ENCODE measurements at places on chromosomes 7 and 10.

DNA sequence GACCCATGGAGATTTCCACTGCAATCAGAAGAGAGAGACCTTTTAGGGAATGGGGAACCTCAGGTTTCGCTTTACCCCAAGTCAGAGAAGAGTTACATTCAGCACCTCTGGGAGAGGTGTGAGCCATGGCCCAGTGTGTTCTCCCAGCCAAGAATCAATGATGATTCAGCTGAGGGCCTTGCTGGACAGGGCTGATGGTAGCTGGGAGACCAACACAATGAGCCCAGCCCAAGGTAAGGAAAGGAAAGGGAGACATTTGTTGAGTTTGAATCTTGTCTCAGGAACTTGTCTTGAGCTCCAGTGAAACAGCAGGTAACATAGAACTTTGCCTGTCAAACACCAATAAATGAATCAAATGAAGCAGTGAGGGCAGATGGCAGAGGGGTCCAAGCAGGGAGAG lies 14.0 kb upstream of the PPIA start:
- DNase-seq = no peak

- DNase-seq = no peak
These were observed 26.5 kb upstream of the RBM20 start for GRCh38 chr10:110617425-110618229.

GRCh38 chr7:117402109-117402508 lies 25.2 kb downstream of the ASZ1 start:
- no peak for DNase-seq

DNA sequence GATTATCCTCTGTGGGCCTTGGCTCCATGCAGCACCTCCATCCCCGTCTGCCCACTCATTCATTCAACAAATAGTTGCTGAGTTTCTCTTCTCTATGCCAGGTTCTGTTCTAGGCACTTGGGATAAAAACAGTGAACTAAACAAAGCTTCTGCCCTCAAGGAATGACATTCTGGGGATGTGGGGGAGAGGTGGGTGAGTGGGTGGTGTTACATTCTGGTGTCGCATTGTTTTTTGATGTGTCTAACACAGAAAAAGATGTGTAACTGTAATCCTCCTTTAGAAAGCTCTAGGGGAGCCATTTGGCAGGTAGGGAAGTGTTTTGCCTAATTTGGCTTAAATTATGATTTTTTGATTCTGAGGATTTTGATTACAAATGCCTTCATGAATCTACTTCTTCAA lies 21.4 kb downstream of the AUTS2 start:
- DNase-seq = no peak

GRCh38 chr7:134458806-134459698 lies at the start of gene AKR1B1:
Gene AKR1B1 (minus strand): TSS chr7:134459100. CDS start chr7:134459062, 38 bp downstream.
- DNase-seq = peak; percentile 84

GRCh38 chr7:75960372-75960771 lies 34.0 kb downstream of the TMEM120A start:
- no peak for DNase-seq

DNA sequence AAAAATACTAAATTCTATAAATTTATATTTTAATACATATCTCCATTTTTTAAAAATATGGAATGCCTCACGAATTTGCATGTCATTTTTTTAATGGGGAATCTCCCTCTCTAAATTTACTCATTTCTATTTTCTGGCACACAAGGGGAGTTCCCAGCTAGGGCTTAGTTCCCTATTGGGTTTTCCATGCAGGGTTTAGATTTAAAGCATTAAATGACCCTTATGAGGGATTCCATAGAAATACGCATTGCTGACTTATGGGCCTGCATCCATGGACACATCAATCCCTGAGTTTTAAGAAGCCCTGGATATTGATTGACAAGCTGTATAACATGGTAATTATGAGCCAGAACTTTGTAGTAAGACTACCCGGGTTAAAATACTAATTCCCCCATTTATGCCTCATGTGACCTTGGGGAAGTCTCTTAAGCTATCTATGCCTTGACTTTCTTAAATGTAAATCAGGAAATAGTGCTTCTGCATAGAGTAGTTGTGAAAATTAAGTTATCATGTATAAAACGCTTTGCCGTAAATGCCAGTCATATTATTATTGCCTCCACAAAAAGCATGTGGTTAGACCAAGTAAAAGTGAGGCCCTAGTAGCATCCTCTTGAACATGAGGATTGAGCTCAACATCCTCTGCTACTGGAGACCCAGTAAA lies 78.8 kb upstream of the ANKRD1 start:
- no peak for DNase-seq

DNA sequence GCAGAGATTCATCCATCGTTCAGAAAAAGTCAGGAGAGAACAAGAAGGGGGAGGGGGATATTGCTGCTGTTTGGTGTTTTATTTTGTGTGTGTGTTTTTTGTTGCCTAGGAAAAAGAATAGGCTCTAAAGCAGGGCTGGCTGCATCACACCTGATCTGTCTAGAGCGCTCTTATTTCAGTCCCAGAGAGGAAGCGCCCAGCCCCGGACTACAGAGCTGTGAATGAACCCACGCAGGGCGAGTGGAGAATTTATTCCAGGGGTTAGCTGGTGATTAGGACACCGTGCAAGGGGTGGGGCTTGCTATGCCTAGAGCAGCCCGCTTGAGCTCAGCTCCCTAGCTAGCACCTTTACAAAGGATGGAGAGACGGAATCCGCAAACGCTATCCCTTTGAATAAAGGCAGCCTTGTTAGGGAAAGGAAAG lies 621 bp upstream of the FAM13C start:
- DNase-seq = no peak

DNA sequence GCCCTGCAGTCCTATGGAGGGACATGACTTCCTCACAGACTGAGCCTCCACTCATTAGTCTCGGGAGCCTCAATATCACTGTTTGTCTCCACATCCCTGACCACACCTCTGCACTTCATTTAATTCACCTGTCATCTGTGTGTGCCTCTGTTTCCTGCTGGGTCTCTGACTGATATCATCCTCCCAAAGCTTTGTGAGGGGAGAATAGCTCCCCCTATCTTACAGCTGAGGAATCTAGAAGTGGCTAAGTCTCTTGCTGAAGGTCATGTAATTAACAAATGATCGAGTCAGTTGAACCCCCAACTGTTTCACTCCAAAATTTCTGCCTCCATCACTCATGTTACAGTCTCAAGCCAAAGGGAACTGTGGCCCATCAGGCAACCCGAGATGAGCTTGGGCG lies 5.5 kb upstream of the CPXM2 start:
- DNase-seq = no peak

DNA sequence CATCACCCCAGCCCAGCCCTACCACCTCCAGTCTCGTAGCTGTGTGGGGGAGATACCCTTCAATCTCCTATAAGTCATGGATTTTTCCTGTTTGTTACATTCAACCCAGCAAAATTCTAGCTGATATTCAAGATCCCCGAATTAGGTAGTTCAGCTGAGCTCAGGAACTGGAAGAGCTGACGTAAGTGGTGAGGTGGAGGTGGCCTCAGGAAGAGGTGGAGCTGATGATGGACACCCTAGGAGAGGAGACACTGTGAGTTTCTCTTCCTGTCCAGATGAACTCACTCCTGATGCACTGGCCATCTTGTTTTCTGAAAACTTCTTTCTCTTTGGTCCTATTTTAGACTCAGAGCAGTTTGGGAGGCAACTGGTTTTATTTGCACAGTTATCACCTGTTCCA lies 90.5 kb upstream of the PITRM1 start:
- no peak for DNase-seq

DNA sequence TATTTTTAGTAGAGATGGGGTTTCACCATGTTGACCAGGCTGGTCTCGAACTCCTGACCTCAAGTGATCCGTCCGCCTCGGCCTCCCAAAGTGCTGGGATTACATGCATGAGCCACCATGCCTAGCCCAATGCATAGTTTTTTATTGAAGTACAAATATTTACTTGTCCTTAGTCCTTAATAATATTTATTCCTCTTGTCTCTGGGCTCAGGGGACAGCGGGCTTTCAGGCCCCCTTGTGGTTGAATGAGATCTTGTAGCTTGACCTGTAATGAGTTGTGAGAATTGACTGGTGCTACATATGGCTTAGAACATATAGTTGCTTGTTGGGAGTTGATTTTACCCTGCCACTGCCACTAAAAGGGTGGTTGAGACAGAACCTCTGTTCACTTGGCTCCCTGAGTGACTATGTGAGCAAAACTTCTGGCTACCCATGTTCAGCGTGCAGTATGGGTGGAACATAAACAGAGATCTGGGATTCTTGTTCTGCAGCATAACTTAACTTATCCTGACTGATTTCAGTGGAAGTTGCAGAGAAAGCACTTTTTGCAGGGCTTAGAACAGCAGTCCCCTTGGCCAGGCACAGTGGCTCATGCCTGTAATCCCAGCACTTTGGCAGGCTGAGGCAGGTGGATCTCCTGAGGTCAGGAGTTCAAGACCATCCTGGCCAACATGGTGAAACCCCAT lies 14.9 kb downstream of the CCL26 start:
- DNase-seq = peak; percentile 39

DNA sequence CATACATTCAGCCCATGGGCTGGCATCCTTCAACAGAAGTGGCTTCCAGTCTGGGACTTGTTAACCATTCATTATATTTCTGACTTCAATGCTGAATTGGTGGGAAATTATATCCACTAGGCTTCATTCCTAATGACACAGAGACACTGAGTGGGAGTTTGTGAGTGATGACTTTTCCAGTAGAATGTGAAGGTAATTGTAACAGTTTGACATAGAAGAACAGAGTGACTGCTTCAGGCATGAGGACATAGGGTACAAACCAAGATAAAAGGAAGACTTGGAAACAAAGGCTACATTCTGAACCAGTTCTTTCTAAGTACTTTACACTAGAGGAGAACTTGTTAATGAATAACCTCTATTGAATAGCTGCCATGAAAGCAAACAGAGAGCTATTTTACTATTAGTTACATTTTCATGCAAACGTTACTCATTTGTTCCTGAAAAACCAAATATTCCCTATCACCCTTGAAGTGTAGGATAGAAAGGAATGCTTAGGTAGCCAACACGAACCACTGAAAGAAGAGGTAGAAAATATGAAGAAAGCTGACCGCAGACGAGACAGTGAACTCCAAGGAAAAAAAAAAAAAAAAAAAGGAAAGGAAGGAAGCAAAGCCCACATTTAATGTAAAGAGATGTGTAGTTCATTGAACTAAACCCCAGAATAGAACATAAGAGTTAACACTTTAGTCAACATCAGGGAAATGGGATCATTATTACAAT lies 237.0 kb upstream of the SEMA3C start:
- no peak for DNase-seq
